ENCODE measurements at places on chromosomes 5 and 9.
A peak's percentile ranks its signal among the peaks of the same experiment; 100 is the strongest.

- no peak for DNase-seq
These were observed 10.6 kb upstream of the SLC44A1 start for GRCh38 chr9:105233873-105234272.

DNA sequence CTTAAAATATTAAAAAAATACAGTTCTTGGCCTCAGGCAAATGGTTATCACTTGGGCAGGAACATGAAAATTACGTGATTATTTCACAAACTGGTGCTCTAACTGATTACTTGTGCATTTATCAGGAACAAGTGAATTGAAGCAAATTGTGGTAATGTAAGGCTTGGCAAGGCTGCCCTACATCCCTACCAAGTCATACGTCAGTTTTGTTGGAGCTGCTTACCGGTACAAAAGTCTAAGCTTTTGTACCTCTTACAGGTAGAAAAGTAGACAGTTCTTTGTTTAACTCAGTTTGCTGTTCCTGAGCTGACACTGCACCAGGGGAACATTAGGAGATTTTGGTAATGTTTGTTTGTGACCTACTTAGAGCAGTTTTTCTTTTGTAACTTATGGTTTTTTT is 2.2 kb downstream of the G3BP1 start:
- no peak for DNase-seq

- DNase-seq, result peak; percentile 24
These were observed 266.0 kb upstream of the TRIM32 start for GRCh38 chr9:116420993-116421538.

GRCh38 chr5:86626149-86626548 is 8.4 kb downstream of the COX7C start:
- DNase-seq, result no peak

- no peak for DNase-seq
These were observed 31.3 kb upstream of the COL15A1 start for GRCh38 chr9:98912450-98912849.

DNA sequence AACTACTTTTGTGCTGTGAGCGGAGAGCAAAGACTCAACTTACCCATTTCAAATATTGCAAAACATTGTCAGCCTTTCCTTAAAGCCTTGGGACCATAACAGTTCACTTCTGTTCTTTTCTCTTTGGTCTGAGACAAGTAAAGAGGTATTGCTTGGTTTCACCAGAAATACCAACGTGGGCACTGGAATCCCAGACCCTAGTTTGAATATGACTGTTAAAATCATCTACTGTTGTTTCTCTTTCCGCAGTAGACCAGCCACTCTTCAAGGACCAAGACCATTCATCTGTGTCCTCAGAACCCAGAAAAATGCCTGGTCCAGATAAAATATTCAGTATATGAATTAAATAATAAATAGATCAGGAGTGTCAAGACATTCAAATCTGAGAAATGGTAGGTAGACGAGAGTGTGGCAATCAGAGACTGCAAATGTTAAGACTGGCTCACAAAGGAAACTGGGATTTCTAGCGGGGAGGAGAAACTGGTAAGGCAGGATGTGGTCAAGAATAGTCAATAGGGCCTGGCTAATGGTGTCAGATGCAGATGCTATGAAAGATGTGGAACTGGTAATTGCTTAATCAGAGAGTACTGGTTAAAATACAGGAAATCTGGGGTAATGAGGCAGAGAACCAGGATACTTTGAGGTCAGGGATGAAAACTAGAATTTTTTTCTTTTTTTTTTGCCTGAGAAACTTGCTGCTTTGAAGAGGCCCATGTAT is 82.1 kb upstream of the IL33 start:
- DNase-seq, result no peak

- DNase-seq, result no peak
These were observed 155.2 kb downstream of the GAS1 start for GRCh38 chr9:86792136-86792535.

DNA sequence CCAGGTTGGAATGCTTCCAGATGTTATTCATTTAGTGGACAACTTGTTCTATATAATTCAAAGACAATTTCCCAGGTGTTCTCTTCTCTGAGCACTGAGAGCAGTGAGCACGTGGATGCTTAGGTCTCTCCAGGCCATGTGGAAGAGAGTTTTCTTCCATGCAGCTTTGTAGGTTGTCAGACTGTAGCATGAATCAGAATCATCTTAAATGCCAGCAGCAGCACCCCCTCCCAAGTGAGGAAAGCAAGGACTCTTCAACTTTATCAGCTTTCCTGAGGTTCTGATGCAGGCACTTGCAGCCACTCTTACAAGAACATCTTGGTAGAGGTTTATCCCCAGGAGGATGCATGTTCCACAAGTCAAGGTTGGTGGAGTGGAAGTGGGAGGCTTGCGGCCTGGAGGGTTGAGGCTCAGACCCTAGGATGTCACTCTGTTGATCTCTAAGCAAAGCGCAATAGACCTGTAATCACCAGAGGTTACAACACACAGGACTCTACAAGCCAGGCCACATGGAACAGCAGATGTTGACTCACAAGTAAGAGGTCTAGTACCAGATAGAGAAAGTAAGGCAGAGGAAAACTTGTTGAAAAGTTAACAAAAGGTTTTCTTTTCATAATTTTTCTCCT is 47.7 kb downstream of the UGCG start:
- peak; percentile 50 for DNase-seq

- DNase-seq, result peak; percentile 41
These were observed 43.5 kb upstream of the TCF7 start for GRCh38 chr5:134070725-134071613.

GRCh38 chr5:88955403-88955802 is 72.4 kb upstream of the MEF2C start:
- no peak for DNase-seq
